ENCODE measurements at places on chromosomes 4 and X.

DNA sequence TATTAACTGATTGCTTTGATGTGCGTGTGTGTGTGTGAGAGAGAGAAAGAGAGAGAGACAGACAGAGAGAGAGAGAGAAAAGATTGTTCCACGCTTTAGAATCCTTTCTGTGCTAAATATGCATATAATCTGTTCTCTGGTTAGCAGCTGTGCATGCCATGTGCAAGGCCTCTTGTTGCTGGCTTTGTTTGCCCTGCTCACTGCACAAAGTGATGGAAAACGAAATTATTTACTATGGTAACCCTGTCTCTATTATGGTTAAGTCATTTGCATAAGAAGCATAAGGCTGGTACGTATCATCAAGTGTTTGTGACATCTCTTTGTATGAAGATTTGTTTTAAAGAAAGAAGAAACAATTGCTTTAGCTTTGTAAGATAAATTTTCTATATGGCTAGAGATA lies 190.2 kb upstream of the POF1B start:
- DNase-seq = peak; percentile 11

DNA sequence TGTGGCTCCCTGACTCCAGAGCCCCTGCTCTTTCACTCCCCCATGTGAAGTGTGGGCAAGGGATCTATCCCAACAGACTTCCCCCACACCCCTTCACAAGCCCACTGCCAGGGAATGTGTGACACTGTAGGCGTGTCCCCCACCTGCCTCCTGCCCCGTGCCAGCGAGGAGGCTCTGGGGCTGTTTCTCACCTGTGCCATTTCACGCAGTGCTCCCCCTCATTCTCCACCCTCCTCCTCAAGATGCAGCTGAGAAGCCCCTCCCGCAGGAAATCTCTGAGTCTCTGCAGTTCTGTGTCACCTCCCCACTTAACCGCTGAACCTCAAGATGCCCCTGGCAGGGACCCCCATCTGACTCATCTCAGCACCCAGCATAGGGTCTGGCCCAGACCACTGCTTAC lies 5.4 kb downstream of the MAN2B2 start:
- no peak for DNase-seq

- DNase-seq = no peak
These were observed 307.6 kb upstream of the CTSO start for GRCh38 chr4:156261230-156261629.

GRCh38 chrX:54043541-54044125 lies 640 bp downstream of the PHF8 start:
- DNase-seq = no peak

DNA sequence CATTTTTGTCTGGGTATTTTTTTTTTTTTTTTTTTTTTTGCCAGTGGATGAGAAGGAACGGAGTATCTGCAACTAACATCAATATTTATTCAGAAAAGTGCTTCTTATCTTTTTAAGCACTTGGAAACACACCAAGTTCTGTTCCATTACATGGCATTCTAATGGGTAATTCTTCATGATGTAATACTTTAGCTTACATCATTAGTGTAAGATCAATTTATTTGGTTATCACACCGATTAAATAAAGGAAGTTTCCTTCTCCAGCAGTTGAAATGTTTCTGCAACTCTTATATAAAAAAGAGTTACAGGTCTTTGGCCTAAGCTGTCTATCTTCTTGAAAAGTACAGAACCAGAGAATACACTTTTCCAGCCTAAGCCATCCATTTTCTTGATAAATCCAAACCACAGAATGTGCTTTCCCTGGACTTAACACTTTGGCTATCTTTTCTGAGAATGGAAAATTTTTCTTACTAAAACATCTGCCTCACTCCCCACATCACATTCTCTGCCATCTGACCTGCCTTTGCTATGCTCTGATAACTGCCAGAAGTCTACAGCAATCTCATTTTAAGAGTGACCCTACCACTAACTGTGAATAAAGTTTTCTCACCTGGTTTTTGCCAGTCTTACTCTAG lies 191.9 kb upstream of the MAB21L2 start:
- no peak for DNase-seq

GRCh38 chr4:53764761-53765490 lies 173.6 kb upstream of the LNX1 start:
- no peak for DNase-seq

DNA sequence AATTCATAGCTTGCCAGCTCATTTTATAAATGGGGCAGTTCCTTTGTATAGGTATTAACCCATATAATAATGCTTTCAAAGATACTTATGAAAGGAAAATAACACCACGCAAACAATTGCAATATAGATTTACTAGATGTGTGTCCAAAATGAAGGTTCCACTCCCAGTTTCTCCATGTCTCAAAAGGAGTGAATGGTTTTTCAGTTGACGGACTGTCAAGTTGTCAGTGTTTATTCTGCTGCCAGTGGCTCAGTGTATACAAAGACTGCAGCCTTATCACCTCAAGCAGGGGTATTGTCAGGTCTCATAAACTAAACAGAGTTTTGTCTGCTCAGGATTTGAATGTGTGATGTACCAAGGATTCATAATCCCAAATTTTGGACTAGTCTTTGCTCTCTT lies 585.3 kb upstream of the ATOH1 start:
- DNase-seq = no peak

- DNase-seq = no peak
These were observed 4.8 kb downstream of the FRMPD3 start for GRCh38 chrX:107454302-107454701.

DNA sequence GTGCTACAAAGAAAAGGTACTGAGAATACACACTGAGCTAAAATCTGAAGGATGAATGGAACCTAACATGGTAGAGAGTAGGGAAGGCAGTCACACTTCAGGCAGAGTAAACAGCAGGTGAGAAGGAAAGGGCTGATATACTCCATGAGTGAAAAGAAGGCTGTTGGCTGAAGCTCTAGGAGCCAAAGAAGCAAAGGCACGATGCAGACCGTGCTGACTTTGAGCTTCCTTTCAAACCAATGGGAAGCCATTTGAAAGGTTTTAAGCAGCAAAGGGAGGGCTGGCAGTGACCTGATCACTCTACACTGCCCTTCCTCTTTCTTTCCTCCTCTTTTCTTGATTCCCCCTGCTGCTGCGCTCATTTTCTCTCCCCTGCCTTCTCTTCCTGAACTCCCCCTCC lies 66.4 kb downstream of the TMEM154 start:
- DNase-seq = no peak

DNA sequence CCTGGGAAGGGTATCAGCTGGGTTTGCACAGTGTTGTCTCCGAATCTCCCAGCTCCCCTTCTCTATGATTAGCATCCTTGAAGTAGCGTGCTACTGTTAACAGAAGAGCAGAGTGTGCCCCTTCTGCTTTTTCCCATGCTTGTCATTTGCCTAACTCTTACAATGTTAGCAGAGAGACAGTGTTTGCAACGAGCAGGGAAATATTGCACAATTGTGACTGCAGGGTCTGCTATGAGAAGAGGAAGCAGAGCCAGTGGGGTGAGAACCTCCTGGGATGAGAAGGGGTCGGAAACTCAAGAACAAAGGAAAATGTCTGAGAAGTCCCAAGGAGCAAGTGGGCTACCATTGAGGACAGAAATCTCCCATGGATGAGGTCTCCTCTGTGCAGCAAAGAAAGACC lies 7.8 kb upstream of the CHRNA9 start:
- DNase-seq = no peak

DNA sequence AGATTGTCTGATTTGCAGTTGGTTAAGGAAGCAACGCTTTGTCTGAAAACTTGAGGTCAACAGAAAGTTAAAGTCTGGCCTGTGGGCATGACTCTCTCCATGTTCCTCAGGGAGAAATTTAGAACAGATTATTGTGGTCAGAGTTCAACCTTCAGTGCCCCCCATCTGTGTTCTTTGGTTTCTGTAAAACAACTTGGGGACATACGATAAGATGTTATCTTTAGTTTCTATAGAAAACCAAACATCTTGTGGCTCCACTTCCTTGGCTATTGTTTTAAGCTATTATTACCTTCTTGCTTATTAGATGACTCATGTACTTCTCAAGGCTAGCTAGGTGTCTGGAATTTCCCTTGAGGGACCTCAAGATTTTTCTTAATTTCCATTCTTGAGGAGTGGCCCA lies 507.7 kb downstream of the PDHA2 start:
- no peak for DNase-seq

DNA sequence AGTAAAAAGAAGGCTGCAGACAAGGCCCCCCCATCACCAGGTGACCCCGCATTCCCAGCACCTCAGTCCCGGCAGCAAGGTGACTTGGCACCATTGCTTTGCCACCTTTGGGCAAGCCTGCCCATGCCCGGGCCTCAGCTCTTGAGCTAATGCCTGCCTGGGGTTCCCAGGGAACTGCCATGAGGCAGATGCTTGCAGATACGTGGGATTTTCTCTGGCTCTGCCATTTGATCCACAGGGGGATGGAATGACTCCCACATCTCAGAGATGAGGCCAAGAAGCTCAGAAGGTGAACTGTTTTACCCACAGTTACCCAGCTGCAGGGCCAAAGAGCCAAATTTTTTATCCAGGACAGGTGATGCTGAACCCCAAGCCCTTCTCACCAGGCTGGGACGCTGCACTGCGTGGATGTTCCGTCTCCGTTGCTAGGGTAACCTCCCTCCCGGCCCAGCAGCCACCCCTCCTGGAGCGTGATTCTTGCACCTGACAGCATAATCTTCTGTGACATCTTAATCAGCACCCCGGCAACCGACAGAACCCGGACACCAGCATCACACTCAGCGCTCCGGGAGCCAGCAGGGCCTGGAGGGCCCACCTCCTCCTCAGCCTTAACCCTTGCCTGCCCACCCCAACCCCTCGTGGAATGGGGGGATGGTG lies 15.7 kb upstream of the MSX1 start:
- no peak for DNase-seq

DNA sequence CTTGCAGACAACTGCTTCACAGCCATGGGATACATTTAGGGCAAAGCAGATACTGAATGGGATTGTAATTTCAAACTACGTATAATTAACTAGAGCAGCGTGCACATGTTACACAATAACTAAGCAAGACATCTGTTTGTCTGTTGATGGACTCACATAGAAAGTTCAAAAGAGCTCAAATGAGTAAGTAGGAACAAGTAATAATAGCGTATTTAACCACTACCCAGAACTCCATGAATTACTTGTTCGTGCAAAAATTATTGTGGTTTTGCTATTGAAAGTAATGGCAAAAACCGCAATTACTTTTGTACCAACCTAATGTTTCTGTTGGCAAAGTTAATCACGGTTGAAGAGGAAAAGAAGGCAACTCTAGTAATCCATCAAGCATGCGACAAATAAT lies 825.4 kb downstream of the PCDH18 start:
- DNase-seq = no peak

DNA sequence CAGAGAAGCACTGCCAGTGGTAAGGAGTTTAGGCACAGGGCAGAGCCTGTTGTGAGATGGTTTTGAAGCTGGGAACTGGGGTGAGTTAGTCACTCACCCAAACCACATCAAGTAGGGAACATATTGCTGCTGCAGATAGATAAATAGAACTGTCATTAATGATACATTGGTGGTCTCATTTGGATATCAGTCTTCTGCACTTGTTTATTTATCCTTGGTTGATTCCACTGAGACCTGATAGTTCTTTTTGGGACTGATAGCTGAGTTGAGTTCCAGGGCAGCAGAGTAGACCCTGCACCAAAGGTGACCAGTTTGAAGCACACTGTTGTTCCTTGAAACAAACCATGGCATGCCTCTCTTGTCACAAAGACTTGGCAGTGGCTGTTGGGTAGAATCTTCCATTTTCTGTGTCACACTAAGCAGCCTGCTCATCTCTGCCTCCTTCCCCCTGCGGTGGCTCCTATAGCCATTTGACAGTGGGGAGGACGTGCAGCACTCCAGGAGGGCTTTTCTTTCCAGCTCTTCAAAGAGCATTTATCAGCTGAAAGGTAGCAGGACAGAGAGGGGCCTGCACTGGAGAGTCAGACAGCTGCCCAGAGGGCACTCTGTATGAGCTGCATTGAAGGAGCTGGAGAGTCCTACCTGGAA lies 59.7 kb upstream of the TMEM164 start:
- DNase-seq = no peak

GRCh38 chrX:66756717-66757116 lies 117.8 kb upstream of the EDA2R start:
- no peak for DNase-seq

DNA sequence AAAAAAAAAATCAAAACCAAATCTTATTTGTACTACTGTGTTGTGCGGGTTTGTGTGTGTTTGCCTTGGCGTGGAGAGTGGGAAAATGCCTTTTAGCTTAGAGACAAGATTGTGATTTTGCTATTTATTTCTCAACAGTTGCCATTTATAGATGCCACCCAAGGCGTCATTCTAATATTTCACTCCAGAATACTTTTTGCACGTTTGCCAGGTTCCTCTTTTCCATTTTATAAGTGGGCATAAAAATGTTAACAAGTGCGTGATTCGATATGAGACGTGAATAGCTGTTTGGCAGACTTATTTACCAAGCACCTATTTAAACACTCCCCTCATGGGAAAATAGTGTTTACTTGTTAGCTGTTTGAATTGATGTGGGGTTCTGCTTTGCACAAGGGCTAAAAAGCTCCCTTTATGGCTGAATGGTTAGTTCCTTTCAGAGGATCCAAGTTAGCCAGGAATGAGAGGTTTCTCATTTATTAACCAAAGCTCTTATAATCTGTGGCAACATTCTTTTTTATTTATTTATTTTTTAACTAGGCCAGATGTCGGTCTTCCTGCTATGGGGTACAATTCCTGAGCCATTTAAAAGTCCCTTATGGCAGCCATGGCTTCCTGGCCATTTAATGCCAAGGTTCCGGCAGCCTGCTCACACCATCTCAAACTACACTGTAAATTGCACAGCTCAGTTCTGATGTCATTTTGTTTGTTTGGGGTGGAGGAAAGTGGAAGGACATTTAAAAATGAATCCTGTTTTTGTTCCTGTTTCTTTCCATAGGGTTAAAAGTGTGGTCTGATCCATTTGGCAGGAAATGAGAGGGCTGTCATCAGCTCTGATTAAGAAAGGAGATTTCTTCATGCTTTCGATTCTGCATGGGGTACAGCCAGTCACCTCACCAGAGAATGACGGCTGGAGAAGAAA lies 14.6 kb downstream of the SMIM20 start:
- DNase-seq = no peak

GRCh38 chrX:153477364-153477857 lies 7.0 kb upstream of the HAUS7 start:
- no peak for DNase-seq

DNA sequence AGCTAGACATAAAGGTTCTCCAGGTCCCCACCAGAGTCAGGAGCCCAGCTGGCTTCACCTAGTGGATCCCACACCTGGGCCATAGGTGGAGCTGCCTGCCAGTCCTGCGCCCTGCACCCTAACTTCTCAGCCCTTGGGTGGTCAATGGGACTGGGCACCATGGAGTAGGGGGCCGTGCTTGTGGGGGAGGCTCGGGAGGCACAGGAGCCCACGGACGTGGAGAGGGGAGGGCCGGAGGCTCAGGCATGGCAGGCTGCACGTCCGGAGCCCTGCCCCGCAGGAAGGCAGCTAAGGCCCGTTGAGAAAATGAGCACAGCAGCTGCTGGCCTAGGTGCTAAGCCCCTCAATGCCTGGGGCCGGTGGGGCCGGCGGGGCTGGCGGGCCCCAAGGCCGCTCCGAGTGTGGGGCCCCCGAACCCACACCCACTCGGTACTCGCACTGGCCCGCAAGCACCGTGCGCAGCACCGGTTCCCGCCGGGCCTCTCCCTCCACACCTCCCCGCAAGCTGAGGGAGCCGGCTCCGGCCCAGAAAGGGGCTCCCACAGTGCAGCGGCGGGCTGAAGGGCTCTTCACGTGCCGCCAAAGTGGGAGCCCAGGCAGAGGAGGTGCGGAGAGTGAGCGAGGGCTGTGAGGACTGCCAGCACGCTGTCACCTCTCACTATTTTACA lies 291.1 kb downstream of the KLHL4 start:
- no peak for DNase-seq

All from NCI-H524 treated with DMSO at 0.1 percent for 48 hours (cell line).